Trophoblast cell (in vitro differentiated cells and primary cell): ENCODE measurements at places on chromosomes 16 and 17.

GRCh38 chr17:42135664-42136653 lies 13.4 kb downstream of the HSPB9 start:
- peaks cover 8% of the 10 kb centered on the region for H3K4me1 ChIP-seq
- DNase-seq = peak; percentile 22
- H3K27ac ChIP-seq = peak overlapping the region; percentile 51
- H3K36me3 ChIP-seq = peaks cover 19% of the 10 kb centered on the region

DNA sequence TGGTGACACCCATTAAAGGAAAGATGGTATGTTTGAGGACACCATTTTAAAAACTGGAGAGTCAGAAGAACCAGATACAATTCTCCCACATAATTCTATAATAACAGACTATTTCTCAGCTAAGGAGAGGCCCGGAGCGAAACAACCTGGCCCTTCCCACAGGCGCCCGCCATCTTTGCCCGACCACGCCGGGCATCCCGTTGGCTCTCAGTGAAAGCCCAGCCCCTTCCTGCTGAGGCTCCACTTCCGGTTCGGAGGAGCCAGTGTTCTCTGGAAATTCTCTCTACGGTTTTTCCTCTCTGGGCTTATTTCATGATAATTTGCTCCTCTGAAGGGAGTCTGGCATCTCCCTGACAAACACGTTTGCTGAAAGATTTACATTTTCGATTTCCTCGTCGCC lies 175.7 kb downstream of the AXIN2 start:
- H3K36me3 ChIP-seq = no peaks in the 10 kb centered on the region
- no peak overlapping the region for H3K4me3 ChIP-seq
- H3K4me1 ChIP-seq = no peaks in the 10 kb centered on the region
- no peaks in the 10 kb centered on the region for H3K27me3 ChIP-seq
- DNase-seq = no peak

GRCh38 chr17:3982113-3982512 lies 17.9 kb upstream of the ATP2A3 start:
- peaks cover 9% of the 10 kb centered on the region for H3K4me1 ChIP-seq
- H3K36me3 ChIP-seq = no peaks in the 10 kb centered on the region
- no peak overlapping the region for H3K27ac ChIP-seq
- no peak overlapping the region for H3K4me3 ChIP-seq

DNA sequence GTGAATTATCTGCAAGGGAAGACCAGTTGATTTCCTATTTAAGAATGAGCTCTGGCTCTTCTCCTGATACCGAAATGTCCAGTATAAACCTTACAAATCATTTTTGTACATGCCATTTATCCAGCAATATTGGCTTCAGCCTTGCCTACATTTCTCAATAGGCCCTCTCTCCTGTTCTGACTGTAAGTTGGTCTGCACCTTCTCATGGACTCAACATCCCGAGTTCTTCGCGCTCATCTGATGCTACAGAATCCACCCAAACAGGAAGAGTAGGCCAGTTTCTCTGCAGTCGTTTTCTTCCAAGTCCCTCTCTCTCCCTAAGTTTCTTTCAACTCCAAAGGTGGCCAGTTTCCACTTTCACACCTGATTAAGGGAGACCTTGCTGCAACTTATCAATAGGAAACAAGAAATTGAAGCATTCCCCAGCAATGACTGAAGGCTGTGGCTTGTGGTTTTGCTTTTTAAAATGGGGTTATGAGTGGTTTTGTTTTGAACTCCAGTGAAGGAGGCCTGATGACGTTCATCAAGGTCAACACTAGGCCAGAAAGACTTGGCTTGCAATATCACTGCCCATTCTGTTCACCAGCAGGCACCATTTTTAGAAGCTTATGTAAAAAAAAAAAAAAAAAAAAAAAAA lies 383.0 kb downstream of the MAF start:
- no peak overlapping the region for H3K4me3 ChIP-seq
- no peaks in the 10 kb centered on the region for H3K27me3 ChIP-seq
- DNase-seq = no peak
- H3K4me1 ChIP-seq = peaks cover 2% of the 10 kb centered on the region
- H3K27ac ChIP-seq = no peak overlapping the region
- H3K36me3 ChIP-seq = no peaks in the 10 kb centered on the region

DNA sequence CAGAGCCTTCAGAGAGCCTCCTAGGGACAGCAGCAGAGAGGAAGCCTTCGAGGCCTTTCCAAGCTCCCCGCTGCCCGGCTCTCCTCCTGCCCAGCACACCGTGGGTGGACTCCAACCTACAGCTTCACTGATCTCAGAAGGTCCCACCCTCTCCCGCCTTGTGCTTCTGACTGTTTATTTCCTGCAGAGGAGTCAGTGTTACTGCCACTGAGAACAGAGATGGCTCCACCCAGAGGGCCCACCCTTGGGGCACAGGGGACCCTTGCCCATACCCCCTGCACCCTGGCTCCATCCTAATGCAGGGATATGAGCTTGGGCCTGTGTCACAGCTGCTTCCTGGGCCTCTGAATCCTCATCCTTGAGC lies 52.8 kb upstream of the TOB1 start:
- no peaks in the 10 kb centered on the region for H3K36me3 ChIP-seq
- no peaks in the 10 kb centered on the region for H3K27me3 ChIP-seq
- H3K4me3 ChIP-seq = no peak overlapping the region
- peaks cover 22% of the 10 kb centered on the region for H3K4me1 ChIP-seq
- DNase-seq = no peak

DNA sequence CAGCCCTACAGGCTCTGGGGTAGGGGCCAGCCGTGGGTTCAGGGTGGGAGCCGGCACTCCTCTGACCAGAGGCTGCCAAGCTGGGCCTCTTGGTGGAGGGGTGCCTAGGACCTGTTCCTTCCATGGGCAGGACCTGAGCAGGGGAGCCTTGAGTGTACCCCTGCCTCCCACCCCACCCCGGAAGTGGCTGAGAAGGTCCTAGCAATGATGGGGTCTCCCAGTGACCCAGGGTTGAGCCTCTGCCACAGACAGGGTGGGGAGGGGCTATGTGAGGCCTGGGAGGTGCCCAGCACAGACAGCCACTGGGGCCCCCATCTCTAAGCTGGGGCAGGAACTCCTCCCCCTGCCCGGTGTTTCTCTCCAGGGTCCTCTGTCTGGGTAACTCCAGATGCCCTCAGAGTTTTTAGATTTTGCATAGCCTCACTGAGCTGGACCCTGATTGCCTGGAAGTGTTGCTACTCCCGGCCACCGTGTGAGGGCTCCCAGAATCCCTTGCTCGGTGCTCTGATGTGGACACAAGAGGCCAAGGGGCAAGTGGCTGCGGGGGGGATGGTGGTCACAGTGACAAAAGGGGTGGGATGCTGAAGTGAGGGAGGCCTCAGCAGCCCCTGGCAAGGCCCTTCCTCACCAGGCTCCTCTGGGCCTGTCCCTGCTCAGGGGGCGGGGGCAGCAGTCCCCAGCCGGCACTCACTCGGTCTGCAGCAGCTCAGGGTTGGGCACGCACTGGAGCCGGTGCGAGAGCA lies 6.4 kb upstream of the MTSS2 start:
- DNase-seq = peak; percentile 57
- no peak overlapping the region for H3K4me3 ChIP-seq
- no peaks in the 10 kb centered on the region for H3K27me3 ChIP-seq
- peaks cover 71% of the 10 kb centered on the region for H3K4me1 ChIP-seq
- H3K36me3 ChIP-seq = peaks cover 2% of the 10 kb centered on the region

- no peak overlapping the region for H3K4me3 ChIP-seq
- no peaks in the 10 kb centered on the region for H3K27me3 ChIP-seq
- no peak for DNase-seq
- H3K36me3 ChIP-seq = no peaks in the 10 kb centered on the region
- H3K27ac ChIP-seq = no peak overlapping the region
These were observed 42.8 kb downstream of the KANSL1 start for GRCh38 chr17:46150216-46150963.

DNA sequence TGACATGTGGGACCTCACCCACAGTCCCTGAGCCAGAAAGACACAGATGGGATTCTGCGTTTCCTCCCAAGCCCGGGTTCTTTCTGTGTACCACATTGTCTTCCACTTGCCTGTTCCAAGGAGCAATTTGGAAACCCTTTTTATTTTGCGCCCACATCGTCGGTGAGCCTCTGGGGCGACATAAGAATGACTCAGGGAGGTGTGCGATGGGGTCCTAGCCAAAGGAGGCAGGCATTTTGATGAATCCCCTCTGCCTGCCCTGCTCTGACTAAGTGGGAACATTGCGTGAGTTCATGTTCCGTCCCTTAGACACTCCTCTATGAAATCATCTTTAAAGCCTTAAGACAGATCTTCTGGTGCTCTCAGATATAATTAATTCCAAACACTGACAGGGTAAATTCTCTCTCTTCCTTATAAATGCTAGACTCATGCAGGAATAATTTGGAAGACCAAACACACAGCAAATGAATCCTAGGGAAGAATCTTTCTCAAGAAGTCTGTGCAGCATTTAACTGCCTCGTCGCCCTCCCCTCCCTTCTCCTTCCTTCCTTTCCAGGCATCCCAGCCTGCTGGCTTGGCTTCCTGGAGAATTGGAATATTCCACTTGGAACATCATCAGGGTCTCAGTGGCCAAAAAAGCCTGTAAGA lies 52.7 kb upstream of the FOXF1 start:
- H3K4me3 ChIP-seq = no peak overlapping the region
- DNase-seq = no peak
- no peak overlapping the region for H3K27ac ChIP-seq
- H3K4me1 ChIP-seq = no peaks in the 10 kb centered on the region
- no peaks in the 10 kb centered on the region for H3K36me3 ChIP-seq
- no peaks in the 10 kb centered on the region for H3K27me3 ChIP-seq

DNA sequence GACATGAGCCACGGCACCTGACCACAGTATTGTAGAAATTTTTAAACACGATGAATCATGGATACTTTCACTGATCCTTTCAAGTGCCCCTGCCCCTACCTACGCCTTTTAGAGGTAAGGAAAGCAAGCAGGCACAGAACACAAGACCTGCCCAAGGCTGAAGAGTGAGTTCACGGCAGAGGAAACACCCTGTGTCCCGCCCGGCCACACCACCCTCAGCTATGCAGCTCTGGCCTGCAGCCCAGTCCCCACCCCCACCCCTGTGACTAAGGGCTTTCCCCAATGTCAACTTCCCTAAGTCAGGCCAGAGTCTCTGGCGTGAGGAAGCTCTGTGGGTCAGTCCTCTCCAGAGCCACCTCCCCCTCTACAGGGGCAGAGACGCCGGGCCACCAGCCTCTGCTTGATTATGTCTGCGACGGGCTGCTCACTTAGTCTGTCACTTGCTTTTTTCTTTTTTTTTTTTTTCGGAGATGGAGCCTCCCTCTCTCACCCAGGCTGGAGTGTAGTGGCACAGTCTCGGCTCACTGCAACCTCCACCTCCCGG lies 8.4 kb downstream of the SLC16A5 start:
- H3K36me3 ChIP-seq = peaks cover 22% of the 10 kb centered on the region
- no peaks in the 10 kb centered on the region for H3K27me3 ChIP-seq
- peaks cover 33% of the 10 kb centered on the region for H3K4me1 ChIP-seq
- peak; percentile 95 for DNase-seq

- H3K27me3 ChIP-seq = no peaks in the 10 kb centered on the region
- DNase-seq = no peak
- no peak overlapping the region for H3K27ac ChIP-seq
- H3K4me3 ChIP-seq = no peak overlapping the region
- H3K36me3 ChIP-seq = no peaks in the 10 kb centered on the region
- no peaks in the 10 kb centered on the region for H3K4me1 ChIP-seq
These were observed 40.0 kb upstream of the DLX4 start for GRCh38 chr17:49928837-49929475.

- no peak for DNase-seq
- H3K36me3 ChIP-seq = peaks cover 12% of the 10 kb centered on the region
- no peaks in the 10 kb centered on the region for H3K4me1 ChIP-seq
- H3K4me3 ChIP-seq = no peak overlapping the region
These were observed 67.6 kb downstream of the TBC1D16 start for GRCh38 chr17:79968116-79968515.

DNA sequence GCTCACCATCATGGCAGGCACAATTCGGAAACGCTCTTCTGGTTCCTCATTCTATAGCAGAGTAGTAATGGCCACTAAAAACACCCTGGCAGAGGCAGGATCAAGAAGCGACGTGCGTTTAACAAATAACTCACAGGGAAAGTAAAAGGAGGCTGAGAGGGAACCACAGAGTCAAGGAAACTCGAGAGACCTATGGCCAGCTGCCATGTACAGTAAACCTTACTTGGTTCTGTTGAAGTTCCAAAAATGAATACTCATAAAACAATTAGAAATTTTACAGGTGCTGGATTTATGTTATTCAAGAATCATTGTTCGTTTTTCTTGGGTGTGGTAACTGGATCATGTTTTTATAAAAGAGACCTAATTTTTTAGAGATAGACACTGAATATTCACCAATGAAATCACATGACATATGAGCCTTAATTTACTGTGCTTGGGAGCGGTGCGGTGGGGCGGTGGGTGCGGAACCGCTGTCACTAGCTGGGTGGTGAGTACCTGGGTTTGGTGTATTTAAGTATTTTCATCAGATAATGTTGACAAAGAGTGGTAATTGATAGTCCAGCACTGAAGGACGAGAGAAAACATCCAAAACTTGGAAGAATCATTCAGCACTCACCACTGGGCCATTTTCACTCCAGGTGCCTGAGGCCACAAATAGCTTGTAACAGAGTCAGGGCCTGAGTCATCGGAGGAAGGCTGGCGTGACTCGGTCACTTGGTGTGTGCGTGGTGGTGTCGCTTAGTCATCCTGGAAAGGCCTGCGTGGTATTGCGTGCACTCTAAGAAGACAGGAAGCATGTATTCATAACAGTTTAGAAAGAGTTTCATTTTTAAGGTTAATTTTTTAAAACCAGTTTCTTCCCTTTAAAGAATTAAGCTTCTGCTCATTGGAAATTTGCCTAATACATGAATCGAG lies 135.4 kb upstream of the CHMP6 start:
- H3K4me1 ChIP-seq = peaks cover 21% of the 10 kb centered on the region
- peak overlapping the region; percentile 63 for H3K27ac ChIP-seq
- DNase-seq = peak; percentile 99
- no peaks in the 10 kb centered on the region for H3K27me3 ChIP-seq
- peaks cover 2% of the 10 kb centered on the region for H3K36me3 ChIP-seq
- no peak overlapping the region for H3K4me3 ChIP-seq

- H3K4me3 ChIP-seq = no peak overlapping the region
- no peak for DNase-seq
- no peaks in the 10 kb centered on the region for H3K27me3 ChIP-seq
- peak overlapping the region; percentile 98 for H3K27ac ChIP-seq
- H3K4me1 ChIP-seq = peaks cover 58% of the 10 kb centered on the region
- no peaks in the 10 kb centered on the region for H3K36me3 ChIP-seq
These were observed 13.5 kb upstream of the CACNG4 start for GRCh38 chr17:66950886-66951604.

- no peak overlapping the region for H3K27ac ChIP-seq
- no peaks in the 10 kb centered on the region for H3K4me1 ChIP-seq
- DNase-seq = no peak
- H3K36me3 ChIP-seq = no peaks in the 10 kb centered on the region
These were observed 10.2 kb upstream of the ZNF18 start for GRCh38 chr17:12007466-12007865.

- DNase-seq = no peak
- H3K36me3 ChIP-seq = no peaks in the 10 kb centered on the region
- H3K4me3 ChIP-seq = no peak overlapping the region
- H3K27ac ChIP-seq = no peak overlapping the region
- H3K27me3 ChIP-seq = no peaks in the 10 kb centered on the region
- no peaks in the 10 kb centered on the region for H3K4me1 ChIP-seq
These were observed 300.6 kb upstream of the CDH5 start for GRCh38 chr16:66065925-66066324.

GRCh38 chr16:69563605-69564580 lies 1.9 kb upstream of the NFAT5 start:
- H3K27ac ChIP-seq = no peak overlapping the region
- peaks cover 5% of the 10 kb centered on the region for H3K4me1 ChIP-seq
- H3K4me3 ChIP-seq = no peak overlapping the region
- peak; percentile 36 for DNase-seq
